ENCODE measurements at places on chromosomes 4 and X.

GRCh38 chr4:6548201-6548881 lies 26.6 kb upstream of the MAN2B2 start:
- DNase-seq, result peak; percentile 61

DNA sequence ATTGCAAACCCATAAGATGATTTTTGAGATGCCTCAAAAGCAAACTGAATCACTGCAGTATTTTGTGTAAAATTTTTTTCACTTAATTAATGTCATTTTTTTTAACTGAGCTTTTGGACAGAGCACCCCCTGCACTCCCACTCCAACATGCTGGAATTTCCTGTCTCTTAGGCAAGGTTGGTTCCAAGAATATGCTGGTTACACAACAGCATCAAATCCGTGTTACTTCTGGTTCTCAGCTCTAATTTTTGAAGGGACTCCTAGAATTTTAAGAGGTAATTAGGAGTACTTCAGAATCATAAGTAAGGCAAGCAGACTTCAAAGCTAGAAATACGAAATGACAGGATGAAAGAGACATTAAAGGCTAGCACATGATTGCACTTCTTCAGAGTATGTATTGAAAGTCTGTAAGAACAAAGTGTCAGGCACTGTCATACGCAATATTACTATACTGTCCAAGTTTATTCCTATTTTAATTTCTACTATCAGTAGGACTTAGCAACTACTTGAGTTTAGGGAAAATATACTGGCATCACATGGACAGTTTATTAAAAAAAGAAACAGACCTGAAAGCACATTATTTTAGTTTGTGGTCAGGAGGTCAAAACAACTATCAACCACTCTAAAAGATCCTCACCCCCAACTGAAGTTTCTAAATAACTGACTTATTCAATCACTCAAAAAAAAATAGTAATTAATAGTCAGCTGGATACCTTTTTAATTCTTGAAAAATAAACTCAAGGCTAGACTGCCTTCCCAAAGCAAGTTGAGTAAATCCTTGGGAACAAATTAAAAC lies 1.6 kb upstream of the JCHAIN start:
- DNase-seq, result no peak

DNA sequence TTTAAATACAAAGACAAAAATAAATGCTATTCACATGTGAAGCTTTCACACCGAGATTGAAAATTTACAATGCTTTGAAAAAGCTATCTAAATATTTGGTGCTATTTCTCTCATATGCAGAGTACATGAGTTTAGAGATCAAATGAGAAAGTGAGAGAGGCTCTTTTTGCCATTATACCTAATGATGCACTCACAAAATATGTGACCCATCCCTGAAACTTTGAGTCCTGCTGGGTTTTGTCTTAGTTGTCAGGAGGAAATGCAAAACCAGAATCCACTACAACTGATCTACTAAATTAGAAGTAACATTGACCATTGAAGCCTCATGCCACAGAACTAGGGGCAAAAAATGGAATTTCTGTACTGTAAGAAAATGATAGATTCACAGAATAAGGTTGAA lies 251.7 kb downstream of the MAPK10 start:
- no peak for DNase-seq

- no peak for DNase-seq
Measured at GRCh38 chr4:168163106-168163505, 70.8 kb downstream of the ANXA10 start.

- no peak for DNase-seq
Measured at GRCh38 chr4:168853770-168854169, 156.3 kb downstream of the CBR4 start.

DNA sequence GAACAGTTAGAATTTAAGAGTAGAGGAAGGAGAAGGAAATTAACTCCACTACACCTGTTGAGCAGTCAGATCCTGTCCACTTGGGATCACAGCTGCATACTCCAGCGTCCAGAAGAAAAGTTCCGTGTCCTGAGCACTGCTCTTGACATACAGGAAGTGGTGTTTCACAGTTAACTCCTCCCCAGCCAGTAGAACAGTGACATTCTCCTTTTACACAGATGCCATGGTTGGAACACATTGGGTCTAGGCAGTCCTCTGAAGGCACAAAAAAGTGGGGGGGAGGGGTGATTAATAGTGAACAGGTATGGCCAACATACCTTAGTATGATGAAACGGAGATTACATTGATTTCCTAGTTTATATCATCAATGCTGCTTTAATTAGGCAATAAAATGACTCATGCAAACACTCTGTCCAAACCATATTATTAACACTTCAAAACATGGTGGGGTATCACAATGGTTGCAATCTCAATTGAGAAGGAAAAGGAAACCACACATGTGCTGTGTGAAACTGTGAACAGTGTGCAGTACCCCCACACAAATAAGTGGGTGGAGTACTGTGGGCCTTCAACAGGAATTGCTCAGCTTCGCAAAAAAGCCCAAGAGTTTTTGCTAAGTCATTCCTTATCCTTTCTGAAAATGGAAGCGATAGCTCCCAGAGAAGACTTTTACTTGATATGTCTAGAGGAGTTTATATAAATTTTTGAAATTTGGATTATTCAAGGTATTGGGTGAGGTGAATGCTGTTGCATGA lies 295.6 kb downstream of the SH2D1A start:
- no peak for DNase-seq

DNA sequence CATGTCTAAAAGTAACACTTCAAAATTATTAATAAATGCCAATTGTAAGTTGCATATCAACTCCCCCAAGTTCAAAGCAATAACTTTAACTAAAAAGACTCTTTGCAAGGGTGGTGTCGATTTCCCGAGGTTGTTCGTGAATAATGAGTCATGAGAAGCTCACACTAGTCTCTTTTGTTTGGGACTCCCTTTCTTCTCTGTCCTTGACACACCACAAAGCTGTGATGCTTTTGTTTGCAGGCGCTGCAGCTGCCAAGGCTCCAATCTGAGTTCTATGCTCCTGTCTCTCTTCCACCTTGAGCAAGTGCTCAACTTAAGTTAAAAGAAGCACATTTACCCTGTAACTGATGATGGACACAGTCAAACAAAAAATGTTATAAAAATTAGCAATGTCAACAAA lies 65.9 kb downstream of the FAT1 start:
- no peak for DNase-seq

GRCh38 chrX:114363346-114363745 lies 220.5 kb upstream of the HTR2C start:
- DNase-seq, result no peak

- DNase-seq, result no peak
Measured at GRCh38 chrX:54357414-54358377, at the start of gene WNK3. Gene WNK3 (minus strand): TSS chrX:54358046.

DNA sequence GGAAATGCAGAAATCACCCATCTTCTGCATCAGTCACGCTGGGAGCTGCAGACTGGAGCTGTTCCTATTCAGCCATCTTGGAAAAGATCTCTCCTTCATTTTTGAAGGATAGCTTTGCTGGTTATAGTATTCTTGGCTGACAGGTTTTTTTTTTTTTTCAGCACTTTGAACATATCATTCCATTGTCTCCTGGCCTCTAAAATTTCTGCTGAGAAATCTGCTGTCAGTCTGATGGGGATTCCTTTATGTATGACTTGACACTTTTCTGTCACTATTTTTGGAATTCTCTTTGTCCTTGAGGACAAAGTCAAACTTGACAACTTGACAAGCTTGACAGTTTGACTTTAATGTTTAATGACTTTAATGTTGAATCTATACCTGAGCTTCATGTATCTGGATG lies 16.8 kb downstream of the HPGDS start:
- no peak for DNase-seq

Measured in HuH-7 (cell line).